Fibroblast of the aortic adventitia (primary cell): ENCODE measurements at places on chromosomes 16 and 17. TPM values are rescaled to one million over a fixed set of nuclear protein-coding genes. Genes with fewer than 3 reads are reported as not detected.

DNA sequence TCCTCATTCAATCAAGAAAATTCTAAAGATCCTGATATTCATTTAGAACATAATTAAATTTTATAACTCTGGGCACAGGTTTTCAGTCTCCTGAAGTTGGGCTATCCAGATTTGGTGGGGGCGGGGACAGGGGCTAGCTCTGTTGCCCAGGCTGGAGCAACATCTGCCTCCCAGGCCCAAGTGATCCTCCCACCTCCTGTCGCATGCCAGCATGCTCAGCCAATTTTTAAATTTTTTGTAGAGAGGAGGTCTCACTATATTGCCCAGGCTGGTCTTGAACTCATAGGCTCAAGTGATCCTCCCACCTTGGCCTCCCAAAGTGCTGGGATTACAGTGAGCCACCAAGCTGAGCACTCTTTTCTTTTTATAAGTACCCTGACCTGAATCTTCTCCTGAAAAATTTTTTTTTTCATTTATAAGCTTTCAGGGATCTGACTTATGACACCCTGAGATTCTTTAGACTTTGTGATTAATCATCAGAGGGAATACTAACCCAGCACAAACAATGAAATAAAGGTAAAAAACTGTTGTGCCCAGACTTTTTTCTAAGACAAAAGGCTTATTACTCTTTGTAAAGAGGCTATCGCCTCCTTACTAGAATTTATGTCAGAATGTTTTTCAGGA is 62.6 kb downstream of the TUBD1 start:
- peak; percentile 85 for DNase-seq

- peak; percentile 73 for DNase-seq
Measured at GRCh38 chr16:86016201-86016965, 117.4 kb downstream of the IRF8 start.

DNA sequence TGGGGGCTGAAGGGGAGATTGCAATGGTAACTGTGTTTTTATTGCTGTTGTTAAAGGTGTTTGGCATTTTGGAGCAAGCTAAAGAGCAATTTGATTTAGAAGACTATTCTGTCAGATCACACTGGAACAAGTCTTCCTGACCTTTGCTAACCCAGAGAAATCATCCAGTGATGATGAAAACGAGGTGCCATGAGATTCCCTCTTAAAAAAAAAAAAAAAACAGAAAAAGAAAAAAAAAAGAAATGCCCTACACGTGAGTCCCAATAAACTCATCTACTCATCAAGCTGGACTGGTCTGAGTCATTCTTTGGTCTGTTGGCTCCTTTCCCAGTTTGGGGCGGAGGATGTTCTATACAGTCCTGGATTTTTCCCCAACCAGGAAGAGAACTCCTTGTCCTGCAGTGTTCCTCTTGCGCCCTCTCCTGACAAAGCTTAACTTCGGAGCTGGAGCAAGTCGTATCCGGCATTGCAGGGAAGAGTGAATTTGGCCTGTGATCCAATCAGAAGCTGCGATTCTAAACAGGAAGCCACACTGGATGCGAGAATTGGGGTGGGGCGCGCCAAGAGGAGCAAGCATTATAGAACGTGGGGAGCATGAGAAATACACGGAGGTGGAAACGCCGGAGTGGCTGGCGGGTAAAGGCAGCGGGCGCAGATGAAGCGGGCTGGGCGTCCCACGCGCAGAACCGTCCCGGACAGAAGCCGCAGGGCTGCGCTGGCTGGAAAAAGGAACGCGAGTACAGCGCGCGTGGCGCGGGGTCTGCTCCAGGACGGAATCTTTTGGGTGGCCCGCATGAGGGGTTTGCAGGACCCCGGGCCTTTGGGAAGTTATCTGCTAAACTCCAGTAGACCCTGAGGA is 22.4 kb upstream of the CRYM start:
- peak; percentile 100 for DNase-seq

- no peak for DNase-seq
Measured at GRCh38 chr17:4523946-4524345, 25.3 kb downstream of the SPNS2 start.

- DNase-seq = no peak
Measured at GRCh38 chr17:9346296-9346926, 229.2 kb downstream of the STX8 start.

DNA sequence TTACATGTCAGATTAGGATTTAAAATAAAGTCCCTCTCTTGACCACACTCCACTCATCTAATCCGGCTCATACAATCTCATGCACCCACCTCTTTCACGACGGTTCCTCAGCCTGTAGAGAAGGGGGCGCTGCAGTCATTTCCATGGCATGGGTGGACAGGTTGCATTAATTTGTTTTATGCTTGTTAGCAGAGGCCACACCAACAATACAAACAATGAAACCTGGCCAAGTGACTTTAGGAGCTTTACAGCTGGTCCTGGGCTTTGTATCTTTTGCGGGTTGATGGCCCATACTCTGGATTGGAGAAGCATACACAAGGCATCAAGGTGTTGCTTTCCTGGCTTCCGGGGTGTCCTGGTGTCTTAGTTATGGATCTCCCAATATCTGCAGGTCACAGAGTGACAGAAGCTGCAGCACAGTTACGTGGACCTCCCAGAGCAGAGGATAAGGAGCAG is 9.7 kb upstream of the SNF8 start:
- DNase-seq = peak; percentile 56

DNA sequence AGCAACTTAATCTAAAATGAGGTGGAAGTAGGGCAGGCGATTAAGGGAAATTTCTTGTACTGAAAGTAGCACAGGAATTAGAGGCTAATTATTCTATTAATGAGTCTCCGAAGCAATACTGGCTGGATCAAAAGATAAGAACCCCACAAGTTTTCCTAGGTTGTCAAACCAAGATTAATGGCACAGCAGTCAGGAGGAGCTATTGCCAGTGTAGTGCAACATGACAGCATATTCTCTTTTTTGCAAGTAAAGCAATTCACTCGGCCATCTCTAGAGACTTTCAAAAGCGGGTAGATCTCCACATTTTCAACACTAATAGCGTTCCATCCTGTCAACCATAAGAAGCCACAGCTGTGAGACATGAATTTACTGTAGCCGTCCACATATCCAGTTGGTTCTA is 81.2 kb downstream of the CYB561 start:
- no peak for DNase-seq

- DNase-seq = no peak
Measured at GRCh38 chr16:67462279-67462655, 18.7 kb downstream of the ATP6V0D1 start.

DNA sequence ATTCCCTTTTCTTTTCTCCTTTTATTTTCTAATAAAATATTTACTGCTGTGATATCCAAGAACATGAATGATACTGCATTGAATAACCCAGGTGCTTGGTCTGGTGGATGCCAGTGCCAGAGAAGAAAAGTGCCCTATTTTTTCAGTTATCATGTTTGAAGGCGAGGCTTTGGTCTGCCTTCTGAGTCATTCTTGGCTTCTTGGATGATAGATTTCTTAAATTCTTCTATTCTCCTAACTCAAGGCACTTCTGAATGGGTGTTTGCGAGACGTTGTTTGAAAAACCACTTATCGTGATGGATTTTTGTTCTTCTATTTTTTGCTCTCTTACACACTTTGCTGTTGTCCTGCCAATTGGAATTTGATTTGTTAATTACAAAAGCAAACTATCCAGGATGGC is 66.7 kb downstream of the FTO start:
- DNase-seq = no peak

- no peak for DNase-seq
Measured at GRCh38 chr17:27770877-27771276, 29.5 kb downstream of the NOS2 start.

DNA sequence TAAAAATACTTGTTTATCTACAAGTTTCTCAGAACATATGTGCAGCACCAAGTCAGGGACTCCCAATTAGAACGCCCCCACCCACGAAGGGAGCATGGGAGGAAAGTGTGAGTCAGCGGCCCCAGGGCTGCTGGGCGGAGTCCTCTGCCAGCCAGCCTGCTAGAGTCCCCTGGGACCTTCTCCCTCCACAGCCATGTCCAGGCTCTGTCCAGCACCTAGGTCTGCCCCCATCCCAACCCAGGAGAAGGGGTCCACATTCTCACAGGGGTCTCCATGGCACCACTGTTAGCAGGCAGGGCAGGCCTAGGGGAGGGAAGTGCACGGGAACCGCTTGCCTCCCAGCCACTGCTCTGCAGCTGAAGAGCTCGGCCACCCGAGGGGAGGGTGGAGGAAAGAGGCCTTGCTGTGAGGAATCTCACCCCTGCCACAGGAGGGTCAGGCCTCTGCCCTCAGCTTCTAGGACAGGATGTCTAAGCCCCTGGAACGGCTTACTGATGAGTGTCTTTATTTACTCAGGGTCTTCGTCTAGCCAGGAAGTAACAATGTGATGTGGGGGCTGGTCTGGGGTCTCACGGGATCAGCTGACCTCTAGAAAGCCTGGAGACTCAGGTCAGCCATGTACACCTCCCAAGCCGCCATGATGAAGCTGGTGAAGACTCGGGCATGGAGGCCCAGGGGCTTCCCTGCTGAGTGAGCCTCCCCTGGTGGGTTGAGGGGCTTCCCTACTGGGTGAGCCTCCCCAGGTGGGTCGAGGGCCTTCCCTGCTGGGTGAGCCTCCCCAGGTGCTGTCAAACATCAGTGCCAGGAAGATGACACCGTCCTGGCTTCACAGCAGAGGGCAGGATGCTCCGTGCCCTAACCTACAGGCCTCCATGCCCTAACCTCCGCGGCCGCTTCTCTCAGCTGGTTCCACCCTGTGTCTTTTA is 190.3 kb downstream of the RBFOX3 start:
- DNase-seq = peak; percentile 28

- DNase-seq = no peak
Measured at GRCh38 chr16:14304891-14305460, 233.9 kb downstream of the MRTFB start.

DNA sequence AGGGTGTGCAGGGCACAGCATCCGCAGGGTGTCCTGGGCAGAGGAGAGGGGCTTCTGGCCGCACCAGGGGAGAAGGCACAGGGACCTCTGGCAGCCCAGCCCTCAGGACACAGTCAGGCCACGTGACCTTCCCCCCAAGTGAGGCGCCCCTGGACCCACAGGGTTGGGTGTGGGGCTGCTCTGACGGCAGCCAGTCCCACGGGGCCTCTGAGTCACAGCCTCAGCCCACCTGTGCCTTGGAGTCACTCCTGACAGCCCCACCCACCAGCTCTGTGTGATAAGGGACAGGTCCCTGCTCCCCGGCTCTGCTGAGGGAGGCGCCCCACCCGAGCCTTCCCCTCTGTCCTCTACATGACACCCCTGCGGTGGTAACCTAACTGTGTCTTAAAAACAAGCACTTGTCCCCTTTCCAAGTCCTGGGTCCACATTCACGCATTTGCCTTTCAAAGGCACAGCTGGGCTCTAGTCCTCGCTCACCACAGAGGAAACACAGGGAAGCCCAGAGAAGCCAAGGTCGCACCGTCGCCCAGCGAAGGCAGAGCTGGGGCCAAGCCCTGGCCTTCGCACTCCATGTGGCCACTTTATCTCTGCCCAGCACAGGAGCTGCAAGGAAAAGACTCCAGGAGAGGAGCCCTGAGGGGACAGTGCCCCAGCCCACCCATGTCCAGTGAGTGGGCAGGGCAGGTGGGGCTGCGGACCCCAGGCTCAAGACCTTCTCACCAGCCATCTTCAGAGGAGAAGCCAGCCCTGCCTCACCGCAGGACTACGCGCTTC is 5.1 kb upstream of the NPTX1 start:
- no peak for DNase-seq

- no peak for DNase-seq
Measured at GRCh38 chr17:39602533-39603303, 5.0 kb downstream of the NEUROD2 start.

DNA sequence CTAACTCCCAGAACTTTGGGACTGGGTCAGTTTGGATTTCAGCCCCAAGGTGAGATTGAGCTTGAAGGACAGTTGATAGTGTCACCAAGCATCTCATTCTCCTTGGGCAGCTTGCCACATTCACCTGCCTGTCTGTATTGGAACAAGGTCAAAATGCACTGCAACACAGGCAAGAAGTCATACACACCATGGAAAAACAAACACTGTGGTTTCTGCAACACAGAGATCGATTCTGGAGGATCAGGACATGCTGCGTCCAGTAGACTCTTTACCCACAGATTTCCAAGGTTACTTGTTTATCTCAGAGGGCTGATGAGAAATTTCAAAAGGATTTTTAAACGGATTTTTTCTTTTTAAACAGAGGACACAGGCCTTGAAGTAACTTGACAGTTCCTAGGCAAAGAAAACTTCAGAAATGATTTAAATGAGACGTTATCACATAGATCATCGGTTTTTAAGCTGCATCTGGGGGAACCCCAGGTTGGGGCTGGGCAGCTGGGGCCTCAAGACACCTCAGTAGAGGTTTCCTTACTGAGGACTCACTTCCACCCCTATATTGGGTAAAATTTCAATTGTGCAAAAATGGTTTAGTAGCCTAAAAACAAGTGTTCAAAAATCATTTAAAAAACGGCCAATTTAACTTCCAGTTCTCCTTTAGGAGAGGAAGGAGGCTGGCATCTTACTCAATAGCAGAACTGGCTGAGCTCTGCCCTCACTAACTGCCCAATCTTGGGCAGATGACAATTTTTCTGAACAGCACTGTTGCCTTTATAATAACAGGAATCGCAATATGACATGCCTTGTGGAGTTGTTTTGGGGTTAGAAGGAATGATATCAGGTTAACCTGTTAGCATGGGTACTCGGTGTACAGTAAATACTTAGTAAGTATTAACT is 299.3 kb downstream of the XYLT1 start:
- no peak for DNase-seq

DNA sequence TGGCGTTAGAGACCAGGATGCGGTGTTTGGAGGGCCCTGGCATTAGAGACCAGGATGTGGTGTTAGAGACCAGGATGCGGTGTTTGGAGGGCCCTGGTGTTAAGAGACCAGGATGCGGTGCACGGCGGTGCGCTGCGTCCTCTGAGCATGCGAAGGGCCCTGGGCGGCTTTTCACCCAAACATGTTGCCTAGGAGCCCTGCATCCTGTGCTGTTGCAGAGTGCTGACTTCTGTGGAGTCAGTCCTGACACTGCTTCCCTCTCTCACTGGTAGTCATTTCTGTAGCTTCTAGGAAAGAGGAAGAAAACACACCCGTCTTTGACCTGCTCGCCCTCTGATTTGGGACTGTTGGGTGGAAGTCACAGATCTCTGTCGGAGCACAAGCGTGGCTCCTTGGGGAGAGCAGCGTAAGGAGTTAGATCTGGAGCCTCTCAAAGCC is 141.2 kb downstream of the LAT start:
- no peak for DNase-seq

CPNE7 gene
- 0.65 and 13.1 TPM in 2 replicates for total RNA-seq

CRYBA1 gene
- not detected in 2 replicates for total RNA-seq

KCNH4 gene
- 0.09 TPM in 1 of 2 replicates, not detected in the other for total RNA-seq

TPSD1 gene
- total RNA-seq = not detected in 2 replicates

TMEM204 gene
- 5.0 and 22.1 TPM in 2 replicates for total RNA-seq

PLEKHG4 gene
- 13.3 and 24.3 TPM in 2 replicates for total RNA-seq

UTS2R gene
- total RNA-seq = not detected in 2 replicates

CAPNS2 gene
- 1.7 and 2.8 TPM in 2 replicates for total RNA-seq
